ENCODE measurements at places on chromosomes 7 and 10.

DNA sequence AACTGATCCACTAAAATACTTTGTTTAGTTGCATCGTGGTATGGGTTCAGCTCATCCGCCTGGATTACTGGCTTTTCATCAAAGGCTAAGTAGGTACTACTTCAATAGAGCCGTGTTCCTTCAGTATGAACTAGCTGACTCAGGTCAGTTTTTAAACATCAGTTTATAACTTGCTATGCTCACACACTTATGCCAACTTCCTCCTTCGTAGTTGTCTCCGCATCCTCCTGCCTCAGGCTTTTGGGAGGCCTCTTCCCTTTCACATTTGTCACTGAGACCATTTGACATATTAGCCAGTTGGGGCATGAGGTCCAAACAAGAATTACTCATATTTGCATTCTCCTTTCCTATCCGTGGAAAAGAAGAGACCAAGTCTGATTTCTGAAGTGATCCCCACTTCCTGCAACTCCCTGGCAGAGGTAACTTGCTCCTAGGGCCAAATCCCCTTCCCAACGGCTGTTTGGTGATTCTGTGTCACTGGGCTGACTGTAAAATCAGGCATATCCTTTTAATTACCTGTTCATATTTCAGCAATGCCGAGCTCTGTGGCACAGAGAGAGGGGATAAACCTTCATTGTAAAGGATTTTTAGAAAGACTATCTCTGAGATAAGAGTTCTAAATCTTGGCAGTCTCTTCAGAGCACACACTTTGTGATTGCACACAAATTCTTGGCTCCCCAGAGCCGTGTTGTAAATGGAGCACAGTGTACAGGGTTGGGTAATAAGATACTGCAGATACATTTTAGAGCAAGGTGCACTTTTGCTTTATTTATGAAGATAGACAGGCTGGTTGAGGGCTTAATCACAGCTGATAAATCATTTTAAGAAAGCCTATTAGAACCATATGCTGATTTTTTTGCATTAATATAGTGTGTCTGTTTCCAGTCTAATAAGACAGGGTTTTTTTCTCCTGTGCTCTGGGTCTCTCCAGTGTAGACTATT is 108.0 kb downstream of the CREB5 start:
- DNase-seq = no peak

GRCh38 chr10:69353977-69354635 is 62.6 kb downstream of the TACR2 start:
- DNase-seq = no peak

GRCh38 chr7:151905353-151905752 is 28.4 kb upstream of the PRKAG2 start:
- no peak for DNase-seq

DNA sequence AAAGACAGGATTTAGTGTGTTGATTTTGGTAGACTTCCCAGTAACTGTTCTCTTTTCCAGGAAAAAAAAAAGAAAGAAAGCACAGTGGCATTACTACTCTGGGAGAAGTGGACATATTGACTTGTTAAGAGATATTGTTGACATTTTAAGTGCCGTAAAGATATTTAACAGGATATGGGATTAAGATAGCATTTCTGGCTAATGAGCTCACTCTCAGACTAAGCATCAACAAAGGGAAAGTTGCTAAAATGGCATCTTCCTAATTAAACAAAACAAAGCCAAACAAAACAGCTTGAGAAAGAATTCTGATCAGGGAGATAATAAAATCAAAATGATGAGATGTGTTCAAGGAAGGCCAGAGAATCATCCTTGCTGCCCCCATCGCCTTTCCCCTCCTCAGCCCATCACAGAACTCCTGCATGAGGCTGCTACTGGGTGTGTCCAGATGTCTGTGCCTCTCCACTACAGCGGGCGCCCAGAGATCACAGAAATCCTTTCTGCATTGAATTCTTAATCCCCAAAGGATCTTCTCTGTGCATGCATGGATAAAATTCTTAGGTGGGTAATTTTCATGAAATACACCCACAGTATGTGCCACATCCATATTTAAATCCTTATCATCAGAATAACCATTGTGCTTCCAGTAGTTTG is 270.5 kb downstream of the POU6F2 start:
- peak; percentile 57 for DNase-seq

DNA sequence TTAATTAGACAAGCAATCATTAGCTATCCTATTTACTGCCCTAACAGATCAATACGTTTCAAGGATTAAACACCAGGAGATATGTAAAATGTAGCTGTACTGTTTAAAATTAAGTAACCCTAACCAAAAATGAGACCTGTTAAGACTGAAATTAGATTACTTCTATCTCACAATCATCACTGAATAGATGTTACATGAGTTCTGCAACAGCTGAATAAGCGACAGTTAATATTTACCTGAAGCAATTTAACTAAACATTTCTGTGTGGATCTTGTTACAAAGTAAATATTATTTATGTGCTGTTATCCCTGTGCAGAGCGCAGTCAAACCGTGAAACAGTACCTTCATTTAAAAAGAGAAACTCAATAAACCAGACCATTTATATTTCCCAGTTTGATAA is 122.5 kb downstream of the RELN start:
- DNase-seq = no peak
